Activated T-cell treated with anti-CD3 and anti-CD28 coated beads for 1 hour (primary cell): ENCODE measurements at places on chromosomes 4 and X.

- no peak for DNase-seq
These were observed 2.0 kb downstream of the C4orf51 start for GRCh38 chr4:145681956-145682355.

DNA sequence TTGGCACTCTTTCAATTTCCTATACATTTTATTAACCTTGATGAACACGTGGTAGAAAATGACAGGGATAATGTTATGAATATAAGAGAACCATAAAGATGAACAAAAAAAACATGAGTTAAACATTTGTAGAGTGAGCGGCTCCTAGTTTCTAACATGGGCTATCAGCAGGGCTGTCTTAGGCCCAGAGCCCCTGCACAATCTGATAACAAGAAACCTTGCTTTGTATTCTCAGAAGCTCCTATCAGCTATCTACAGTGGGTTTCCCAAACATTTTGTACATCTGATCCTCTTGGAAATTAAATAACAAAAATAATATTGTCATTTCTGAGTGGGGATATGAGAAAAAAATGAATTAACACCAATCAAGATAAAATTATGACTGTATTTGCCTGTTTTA is 10.6 kb upstream of the RBPJ start:
- DNase-seq, result no peak

DNA sequence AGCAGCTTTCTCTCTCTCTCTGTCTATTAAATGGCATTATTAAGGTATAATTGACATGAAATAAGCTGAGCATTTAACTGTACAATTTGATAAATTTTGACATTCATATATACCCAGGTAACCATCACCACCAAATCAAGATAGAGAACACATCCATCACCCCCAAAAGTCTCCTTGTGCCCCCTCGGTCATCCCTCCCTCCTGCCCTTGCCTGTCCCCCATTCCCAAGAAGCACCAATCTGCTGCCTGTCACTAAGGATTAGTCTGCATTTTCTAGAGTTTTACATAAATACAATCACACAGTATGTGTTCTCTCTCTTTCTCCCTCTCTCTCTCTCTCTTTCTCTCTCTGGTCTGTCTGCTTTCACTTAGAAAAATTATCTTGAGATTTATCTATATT is 25.0 kb upstream of the TMEM154 start:
- DNase-seq, result no peak

DNA sequence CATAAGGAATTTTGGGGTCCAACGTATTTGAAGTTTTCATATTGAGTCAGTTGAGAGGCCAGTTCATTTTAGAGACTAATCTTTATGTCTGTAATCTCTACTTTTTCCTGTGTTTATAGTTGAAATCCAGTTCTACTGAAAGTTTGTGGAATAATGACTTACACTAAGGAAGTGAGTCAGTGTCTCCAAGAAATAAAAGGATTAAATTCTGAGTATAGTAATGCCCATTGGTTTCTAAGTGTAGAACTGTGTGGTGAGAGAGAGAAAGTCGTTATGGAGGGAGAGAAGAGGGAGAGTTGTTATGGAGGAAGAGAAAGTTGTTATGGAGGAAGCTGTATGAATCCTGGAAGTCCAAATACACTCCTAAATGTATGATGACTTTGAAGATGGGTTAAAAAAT is 264.6 kb upstream of the HAND2 start:
- DNase-seq, result no peak

GRCh38 chr4:64146030-64146429 is 263.2 kb downstream of the TECRL start:
- DNase-seq, result no peak

GRCh38 chrX:2928583-2929434 is at the start of gene ARSD:
ARSD (minus strand) TSS chrX:2929339; CDS start chrX:2929275, 64 bp downstream.
- DNase-seq, result peak; percentile 2
